Fibroblast of skin of left biceps (primary cell): ENCODE measurements at places on chromosomes 7 and 10.

DNA sequence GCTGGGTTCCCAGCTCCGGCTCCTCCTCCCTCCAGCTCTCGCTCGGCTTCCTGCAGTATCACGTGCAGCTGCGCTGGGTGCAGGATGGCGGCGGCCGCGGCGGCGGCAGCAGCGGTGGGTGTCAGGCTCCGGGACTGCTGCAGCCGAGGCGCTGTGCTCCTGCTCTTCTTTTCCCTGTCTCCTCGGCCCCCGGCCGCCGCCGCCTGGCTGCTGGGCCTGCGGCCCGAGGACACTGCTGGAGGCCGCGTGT, at the start of gene CNNM1:
CNNM1 (plus strand) TSS at position 53 of the 250 bp plus-strand sequence; CDS start at position 85, 32 bp downstream.
- DNase-seq = no peak

DNA sequence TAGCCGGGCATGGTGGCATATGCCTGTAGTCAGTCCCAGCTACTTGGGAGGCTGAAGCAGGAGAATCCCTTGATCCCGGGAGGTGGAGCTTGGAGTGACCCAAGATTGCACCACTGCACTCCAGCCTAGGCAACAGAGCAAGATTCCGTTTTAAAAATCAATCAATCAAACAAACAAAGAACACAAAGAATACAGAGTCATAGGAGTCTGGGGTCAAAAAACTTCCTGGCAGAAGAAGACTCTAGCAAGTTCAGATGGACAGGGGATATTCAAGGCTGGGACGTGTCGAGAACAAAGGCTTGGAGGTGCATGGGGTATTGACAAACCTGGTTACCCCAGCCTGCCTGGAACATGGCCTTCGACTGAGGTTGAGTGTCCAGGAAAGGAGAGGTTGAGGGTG, 228.8 kb upstream of the AGK start:
- no peak for DNase-seq

DNA sequence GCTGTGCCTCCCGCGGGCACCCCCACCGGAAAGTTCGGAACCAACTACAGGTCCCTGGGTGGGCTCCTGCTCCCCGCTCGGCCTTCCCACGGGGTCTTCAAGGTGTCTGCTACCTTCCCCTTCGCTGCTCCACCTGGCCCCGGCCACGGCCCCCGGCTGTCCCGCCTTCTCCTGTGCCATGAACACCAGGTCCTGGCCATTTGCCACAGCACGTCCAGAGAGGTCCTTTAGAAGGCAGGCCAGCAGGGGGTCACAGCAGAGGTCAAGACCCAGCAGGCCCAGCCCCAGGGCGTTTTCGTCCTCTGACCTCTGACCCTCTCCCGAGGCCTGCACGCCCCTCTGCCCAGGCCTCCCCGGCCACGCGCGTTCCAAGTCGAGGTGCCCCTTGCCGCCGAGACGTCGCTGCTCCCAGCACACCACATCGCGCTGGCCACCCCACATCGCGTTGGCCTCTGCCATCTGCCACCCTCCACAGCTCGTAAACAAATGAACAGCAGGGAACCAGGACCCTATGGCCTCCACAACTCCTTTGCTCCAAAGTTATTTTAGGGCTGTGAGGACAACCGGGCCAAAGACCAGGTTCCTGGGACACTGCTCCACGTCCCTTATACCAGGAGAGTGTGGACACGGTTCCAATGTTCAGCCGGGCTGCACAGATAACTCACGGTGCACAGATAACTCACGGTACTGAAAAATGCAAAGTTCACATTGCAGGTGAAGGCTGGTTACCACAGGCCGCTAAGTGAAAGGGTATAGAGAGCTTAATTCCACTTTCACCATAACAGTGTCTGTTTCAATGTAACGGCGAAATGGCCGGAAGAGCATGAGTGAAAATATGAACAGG, 74.3 kb downstream of the CFAP46 start:
- no peak for DNase-seq

- no peak for DNase-seq
These were observed 80.4 kb upstream of the CALN1 start for GRCh38 chr7:72492461-72493065.

- DNase-seq = no peak
These were observed 209.2 kb upstream of the SHH start for GRCh38 chr7:156021471-156021870.

GRCh38 chr10:75512203-75512933, 80.9 kb downstream of the LRMDA start:
- no peak for DNase-seq

- no peak for DNase-seq
These were observed at the start of gene LMOD2 for GRCh38 chr7:123655614-123656013. Gene LMOD2 (plus strand): TSS chr7:123655866. CDS start chr7:123655964, 98 bp downstream.

DNA sequence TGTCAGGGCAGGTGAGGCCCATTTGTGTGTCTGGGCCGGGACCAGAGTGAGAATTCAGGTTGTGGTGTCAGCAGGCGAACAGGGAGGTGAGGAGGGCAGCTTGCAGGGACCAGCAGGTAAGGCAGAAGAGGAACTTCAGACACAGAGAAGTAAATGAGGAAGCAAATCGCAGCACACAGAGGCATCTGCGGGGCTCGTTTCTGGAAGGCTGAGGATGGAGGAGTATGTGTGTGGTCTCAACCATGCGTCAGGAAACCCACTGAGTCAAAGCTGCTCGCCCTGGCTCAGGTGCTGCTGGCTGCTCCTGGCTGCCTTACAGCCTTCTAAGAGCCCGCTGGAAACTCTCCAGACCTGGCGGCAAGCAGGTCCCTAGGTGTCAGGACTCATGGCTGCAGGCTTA, 26.9 kb upstream of the PITRM1 start:
- no peak for DNase-seq

GRCh38 chr10:47260505-47261111, 39.4 kb upstream of the GDF10 start:
- no peak for DNase-seq

DNA sequence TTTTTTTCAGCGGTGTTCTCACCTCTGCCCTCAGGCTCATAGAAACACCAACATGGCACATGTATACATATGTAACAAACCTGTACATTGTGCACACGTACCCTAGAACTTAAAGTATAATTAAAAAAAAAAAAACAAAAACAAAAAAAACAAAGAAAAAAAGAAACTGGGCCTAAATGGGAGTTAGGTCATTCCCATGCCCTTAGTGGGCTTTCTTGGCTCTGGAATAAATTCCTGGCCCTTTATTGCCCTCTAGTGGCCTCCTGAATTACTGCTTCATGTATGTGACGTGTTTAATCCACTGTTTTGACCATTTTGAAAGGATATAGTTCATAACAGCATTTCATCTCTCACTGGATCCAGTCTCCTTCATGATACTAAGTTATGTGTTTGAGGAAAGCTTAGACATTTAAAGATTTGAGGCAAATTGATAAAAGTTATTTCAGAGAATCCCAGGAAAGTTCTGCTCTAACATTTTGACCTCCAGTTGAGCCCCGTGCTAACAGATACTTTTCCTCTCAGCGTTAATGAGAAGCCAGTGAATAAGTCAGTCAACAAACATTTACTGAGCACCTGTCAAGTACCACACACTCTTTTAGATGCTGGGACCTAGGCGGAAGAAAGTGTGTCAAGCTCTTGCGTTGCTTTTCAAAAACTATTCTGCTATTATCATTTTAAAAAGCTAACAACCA, 54.7 kb upstream of the SYPL1 start:
- DNase-seq = peak; percentile 44

GRCh38 chr10:19817231-19817933, 1.1 kb downstream of the PLXDC2 start:
- DNase-seq = no peak

DNA sequence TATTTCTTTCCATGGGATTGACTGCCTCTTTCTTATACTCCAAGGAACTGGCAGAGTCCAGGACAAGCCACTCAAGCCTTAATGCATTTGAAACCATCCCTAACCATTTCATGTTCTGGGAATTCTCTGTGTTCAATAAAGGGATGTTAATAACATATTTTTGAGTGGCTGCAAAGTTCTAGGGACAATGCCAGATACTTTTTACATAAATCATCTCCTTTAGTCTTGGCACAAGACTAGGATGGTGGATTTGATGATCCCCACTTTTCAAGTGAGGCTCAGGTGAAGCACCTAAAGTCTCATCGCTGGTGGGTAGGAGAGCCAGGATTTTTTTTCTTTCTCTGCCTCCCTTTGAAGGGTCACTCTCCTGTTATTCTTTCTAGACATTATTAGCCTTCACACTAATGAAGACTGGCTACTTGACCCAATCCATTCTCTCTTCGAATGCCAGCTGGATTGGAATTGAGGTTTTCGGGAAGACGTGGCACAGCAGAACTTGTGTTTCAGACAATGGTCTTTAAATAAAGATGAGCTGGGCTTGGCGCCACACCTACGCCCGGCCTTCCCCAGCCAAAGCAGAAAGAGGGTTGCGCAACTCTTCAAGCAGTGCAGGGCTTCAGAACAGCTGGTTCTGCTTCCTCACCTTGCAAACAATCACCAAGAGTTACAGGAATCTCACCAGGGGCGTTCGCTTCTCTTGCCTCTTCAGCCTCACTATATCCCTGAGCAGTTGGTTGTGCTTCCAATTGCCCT, 73.8 kb upstream of the BMPER start:
- DNase-seq = no peak

GRCh38 chr7:26690135-26690805, 174.1 kb downstream of the SKAP2 start:
- DNase-seq = no peak

DNA sequence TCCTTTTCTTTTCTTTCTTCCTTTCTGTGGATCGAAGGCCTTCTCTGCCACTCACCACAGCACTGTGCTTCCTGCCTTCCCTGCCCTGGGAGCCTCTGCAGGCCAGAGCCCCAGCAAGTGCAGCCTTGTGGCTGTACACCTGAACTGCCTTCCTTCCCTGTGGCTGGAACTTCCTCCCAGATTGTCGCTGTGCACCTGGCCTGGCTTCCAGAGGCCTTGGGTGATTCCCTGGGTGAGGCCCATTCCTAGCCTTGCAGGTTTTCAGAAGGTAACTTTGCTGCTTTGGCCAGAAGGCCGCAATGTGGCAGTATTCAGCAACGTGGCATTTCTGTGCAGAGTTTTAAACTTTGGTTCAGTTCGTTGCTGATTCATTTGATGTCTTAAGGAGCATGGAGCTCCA, 50.1 kb upstream of the RASGEF1A start:
- no peak for DNase-seq

GRCh38 chr7:132933072-132933458, 148.8 kb downstream of the CHCHD3 start:
- DNase-seq = peak; percentile 52

- no peak for DNase-seq
These were observed 378.0 kb downstream of the CCSER2 start for GRCh38 chr10:84706431-84706830.

GRCh38 chr10:84695902-84696301, 367.5 kb downstream of the CCSER2 start:
- no peak for DNase-seq

DNA sequence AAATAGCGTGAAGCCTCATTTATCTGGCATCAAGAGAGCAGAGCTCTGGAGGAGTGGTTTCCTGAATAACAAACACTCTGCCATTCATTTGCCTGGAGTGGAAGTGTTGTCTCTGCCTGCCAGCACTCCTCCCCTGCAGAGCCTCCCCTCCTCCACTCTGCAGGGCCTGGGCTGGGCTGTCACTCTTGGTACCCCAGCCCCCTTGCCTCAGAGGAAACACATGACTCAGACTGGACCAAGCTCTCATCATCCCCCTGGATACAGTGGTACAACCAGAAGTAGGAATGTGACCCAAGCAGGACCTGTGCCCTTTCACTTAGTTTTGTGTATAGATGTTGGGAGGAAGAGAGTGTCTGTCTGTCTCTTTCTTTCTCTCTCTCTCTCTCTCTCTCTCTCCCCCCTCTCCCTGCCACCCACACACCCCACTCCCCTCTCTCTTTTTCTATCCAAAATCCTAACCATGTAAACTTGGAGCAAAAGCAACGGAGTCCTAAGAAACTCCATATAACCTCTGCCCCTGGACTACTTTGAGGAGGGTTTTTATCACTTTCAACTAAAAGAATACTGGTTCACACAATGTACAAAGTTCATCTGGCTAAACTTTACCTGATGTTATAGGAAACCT, 43.9 kb downstream of the DOCK4 start:
- no peak for DNase-seq

- DNase-seq = no peak
These were observed 1.7 kb downstream of the PROSER2 start for GRCh38 chr10:11824825-11825224.

DNA sequence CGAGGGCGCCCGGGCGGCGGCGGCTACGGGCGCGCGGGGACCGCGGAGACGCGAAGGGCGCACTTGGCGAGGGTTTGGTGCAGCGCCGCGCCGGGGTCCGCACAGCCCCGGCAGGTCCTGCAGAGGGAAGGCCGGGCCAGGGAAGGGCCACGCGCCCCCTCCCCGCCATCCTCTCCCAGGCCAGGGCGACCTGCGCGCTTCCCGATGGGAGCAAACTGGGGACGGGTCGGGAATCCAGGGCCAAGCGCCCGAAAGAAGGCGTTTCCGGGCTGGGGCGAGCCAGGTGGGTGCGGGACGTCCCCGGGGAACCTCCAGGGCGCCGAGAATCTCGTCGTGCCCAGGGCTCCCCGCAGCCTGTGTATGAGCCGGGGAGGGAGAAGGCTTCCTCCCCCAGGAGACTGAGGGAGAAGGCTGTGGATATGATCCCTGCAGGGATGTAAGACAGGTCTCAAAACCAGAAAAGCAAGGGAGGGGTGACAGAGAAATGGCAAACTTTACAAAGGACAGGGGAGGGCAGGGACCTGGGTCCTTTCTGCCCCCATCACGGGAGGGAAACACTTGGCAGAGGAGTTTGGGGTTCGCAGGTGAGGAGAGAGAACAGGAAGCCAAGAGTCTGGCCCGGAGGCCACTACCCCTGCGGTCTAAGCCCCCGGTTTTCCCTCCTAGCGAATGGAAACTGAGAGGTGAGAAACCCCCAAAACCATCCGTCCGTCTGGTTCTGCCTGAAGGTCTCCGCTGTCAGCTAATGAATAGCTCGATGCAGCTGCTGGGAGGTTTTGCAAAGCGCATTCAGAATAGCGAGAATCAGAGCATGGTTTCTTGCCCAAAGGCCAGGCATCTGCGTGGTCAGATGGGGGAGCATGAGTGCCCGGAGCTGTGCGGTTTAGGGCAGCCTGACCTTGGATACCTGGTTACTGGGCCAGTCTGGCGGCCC, 674 bp downstream of the AMZ1 start:
- no peak for DNase-seq

GRCh38 chr10:63657761-63658160, 136.6 kb downstream of the REEP3 start:
- DNase-seq = no peak

GRCh38 chr7:149196151-149196704, 882 bp downstream of the ZNF282 start:
- no peak for DNase-seq

DNA sequence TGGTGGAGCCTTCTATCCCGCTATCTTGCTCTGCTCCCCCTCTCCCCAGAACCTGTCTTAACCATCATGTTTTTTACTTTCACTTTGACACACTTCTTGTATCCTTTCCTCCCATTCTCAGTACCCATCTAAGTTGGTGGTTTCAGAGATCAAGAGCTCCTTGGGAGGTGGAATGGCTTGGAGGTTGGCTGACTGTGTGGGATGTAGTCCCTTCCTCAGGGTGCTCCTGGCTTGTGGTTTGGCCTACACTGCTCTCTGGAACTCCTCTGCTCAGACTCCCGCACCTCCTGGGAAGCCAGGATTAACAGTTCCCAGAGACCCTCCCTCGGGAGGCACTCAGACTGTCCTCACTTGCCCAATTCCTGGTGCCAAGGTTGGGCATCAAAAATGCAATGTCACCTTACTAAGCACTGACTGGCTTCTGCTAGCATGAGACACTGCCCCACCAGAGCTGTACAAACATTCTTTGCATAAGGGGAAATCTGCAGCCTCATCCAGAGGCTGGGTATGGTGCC, 93.1 kb upstream of the NAMPT start:
- no peak for DNase-seq

- DNase-seq = peak; percentile 56
These were observed 8.7 kb downstream of the NCAPG2 start for GRCh38 chr7:158695726-158696452.

- DNase-seq = peak; percentile 36
These were observed 5.6 kb downstream of the LRRTM3 start for GRCh38 chr10:66931340-66931948.
